ENCODE measurements at places on chromosomes 16 and 17. TPM values are rescaled to one million over a fixed set of nuclear protein-coding genes. Genes with fewer than 3 reads are reported as not detected.

C17orf67 gene
- 5.0 TPM for total RNA-seq

CHST4 gene
- not detected for total RNA-seq

KCNH4 gene
- total RNA-seq = 0.15 TPM

TERB1 gene
- total RNA-seq = not detected

CCL1 gene
- not detected for total RNA-seq

GNG13 gene
- not detected for total RNA-seq

VAT1L gene
- 9.3 TPM for total RNA-seq

DNA sequence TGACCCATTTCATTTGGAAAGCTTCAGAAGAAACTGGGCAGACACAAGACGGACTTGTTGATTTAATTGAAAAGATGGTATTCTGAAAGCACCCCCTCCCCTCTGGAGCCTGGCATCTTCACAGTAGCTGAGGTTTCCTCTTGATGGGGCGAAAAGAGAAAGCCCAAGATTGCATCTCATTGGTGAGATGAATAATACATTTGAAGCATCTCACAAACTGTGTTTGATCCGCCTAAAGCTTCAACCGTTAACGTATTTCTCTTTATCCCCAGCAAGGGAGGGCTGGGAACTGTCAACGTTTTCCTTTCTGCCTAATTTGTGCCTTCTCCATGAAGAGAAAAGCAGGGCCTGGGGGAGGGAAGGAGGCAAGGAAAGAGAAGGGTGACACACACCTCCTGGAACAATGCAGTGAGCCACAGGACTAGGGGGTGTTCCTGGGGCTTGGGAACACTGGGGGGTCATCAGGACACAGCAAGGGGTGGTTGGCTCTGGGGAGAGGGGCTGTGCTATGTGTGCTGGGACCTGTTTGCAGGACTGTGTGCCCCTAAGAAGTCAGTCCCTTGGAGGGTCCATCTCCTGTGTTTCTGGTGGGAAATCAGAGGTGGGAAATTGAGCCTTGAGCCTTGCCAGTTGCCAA lies 18.5 kb upstream of the PIPOX start:
- no peak overlapping the region for H3K27ac ChIP-seq
- no peak overlapping the region for H3K4me3 ChIP-seq
- no peak for DNase-seq

DNA sequence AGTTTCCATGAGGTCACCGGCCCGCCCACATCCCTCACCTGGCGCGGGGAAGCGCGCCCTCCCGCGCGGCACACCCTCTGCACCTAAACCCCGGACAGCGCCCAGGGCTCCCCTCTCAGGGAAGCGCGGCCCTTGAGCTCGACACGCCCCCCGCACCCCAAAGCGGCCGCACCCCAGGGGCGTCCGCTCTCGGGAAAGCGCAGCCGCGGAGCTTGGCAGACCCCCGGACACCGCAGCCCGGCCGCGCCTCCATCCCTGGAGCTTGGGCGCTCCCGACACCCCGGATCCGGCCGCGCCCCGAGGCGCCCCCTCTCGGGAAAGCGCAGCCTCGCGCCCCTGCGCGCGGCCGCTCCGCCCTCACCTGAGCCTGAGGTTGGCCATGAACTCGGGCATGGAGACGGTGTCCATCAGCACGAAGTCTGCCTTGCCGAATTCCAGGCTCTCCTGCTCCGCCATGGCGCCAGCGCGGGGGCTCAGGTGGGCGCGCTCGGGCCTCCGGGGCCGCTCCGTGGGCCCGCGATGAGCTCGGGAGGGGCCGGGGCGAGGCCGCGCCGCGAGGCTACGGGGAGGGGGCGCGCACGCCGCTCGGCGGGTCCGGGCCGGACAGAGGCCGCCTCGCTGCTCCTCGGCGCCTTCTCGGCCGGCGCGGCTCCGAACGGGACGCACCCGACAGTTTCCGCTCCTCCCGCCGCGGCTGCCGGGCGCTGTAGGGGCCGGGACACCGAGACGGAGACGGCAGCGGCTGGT lies at the start of gene MYO1D:
MYO1D (minus strand) TSS at position 708 of the 747 bp plus-strand sequence; CDS start at position 456, 252 bp downstream.
- H3K27me3 ChIP-seq = no peaks in the 10 kb centered on the region
- no peaks in the 10 kb centered on the region for H3K36me3 ChIP-seq
- H3K27ac ChIP-seq = peak within 1 kb of the TSS; percentile 71
- peaks cover 2% of the 10 kb centered on the region for H3K4me1 ChIP-seq
- peak within 1 kb of the TSS; percentile 97 for H3K4me3 ChIP-seq

GRCh38 chr16:87033541-87034300 lies 283.5 kb downstream of the C16orf95 start:
- H3K4me1 ChIP-seq = peaks cover 3% of the 10 kb centered on the region
- no peak for DNase-seq
- H3K36me3 ChIP-seq = no peaks in the 10 kb centered on the region
- no peaks in the 10 kb centered on the region for H3K27me3 ChIP-seq
- H3K4me3 ChIP-seq = no peak overlapping the region

GRCh38 chr16:3995001-3995400 lies 114.5 kb upstream of the CREBBP start:
- no peak overlapping the region for H3K27ac ChIP-seq
- no peaks in the 10 kb centered on the region for H3K4me1 ChIP-seq
- no peaks in the 10 kb centered on the region for H3K36me3 ChIP-seq

GRCh38 chr17:55285340-55286301 lies 20.9 kb downstream of the HLF start:
- peak overlapping the region; percentile 100 for H3K27ac ChIP-seq
- H3K36me3 ChIP-seq = no peaks in the 10 kb centered on the region
- no peaks in the 10 kb centered on the region for H3K27me3 ChIP-seq

GRCh38 chr17:1593630-1593931 lies 31.0 kb upstream of the PITPNA start:
- no peaks in the 10 kb centered on the region for H3K36me3 ChIP-seq
- H3K27ac ChIP-seq = no peak overlapping the region
- no peaks in the 10 kb centered on the region for H3K4me1 ChIP-seq
- DNase-seq = no peak
- no peaks in the 10 kb centered on the region for H3K27me3 ChIP-seq

DNA sequence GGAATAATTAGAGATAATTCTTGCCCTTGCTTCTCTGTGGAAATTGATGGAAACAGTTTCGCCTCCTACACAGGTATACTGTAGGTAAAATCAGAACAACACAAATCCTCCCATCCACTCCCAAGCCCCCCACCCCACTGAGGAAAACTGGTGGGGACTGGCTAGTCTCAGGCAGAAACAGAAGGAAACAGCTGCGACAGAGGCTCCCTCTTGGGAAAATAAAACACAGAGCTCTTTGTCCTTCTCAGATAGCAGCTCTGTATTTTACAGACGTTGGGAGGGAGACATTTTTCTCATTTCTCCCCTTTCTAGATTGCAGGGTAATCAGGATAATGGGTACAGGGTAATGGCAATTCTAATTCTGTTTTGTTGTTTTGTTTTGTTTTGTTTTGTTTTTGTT lies 1.1 kb downstream of the SLFN13 start:
- no peaks in the 10 kb centered on the region for H3K4me1 ChIP-seq
- no peak overlapping the region for H3K27ac ChIP-seq
- no peak overlapping the region for H3K4me3 ChIP-seq
- H3K27me3 ChIP-seq = no peaks in the 10 kb centered on the region
- no peak for DNase-seq

All from aorta (tissue), 5 donors.